Globus pallidus (tissue), 1 donor: ENCODE measurements at places on chromosomes 2 and 18.

DNA sequence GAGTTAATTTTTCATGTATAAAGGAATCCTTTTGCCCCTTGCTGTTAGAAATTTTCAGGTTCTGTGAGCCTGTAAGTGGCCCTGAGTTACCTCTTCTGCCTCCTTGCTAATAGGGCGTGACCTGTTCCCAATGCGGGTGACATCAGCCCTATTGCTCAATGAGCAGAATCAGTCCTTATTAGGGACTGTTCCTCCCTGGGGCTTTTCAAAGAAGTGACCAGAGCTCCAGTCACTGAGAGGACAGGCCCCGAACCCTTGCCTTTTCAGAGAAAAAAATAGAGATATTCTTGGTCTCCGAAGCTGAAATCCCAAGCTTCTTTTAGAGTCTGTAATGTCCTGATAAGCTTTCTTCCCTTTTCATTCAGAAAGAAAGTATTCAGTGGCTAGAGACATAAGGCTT, 8.2 kb upstream of the APOB start:
- no peak for DNase-seq

GRCh38 chr18:45549290-45549689, 66.0 kb upstream of the SLC14A2 start:
- DNase-seq = no peak

DNA sequence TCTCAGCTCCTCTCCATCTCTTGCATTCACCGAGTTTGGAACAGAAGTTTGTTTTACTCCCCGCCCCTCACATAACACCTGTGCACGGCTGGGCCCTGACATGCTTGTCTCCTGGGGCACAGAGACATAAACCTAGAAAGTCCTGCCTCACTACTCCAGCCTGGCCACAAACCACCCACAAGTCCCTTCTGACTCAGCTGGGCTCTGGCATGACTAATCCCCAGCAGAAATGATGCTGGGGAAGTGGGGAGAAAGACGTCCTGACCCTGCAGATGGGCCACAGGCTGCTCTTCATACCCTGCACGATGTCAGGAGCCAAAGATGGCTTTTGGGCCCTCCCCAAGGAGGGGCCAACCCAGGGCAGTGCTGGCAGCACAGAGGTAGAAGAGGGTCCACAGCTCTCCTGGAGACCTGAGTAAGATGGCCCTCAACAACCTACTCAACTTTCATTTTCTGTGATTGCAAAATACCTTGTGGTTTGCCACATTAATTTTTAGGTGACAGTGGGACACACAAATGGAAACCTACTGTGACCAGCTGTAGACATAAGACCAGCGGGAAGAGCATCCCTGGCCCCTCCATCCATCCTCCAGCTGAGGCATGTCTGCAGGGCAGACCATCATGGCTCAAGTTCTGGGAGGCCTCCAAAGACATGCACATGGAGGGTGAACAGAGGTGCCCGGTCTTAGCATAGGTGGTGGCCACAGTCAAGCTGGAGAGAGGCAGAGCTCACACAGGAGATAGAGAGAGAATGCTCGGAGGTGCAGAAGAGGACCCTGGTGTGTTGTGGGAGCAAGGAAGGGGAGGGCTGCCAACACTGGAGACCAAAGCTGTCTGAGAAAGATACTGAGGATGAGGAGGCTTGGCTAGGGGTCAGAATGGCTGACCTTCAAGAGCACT, 40.0 kb downstream of the DNMT3A start:
- DNase-seq = no peak

GRCh38 chr2:8453904-8454302, 228.0 kb upstream of the ID2 start:
- no peak for DNase-seq

DNA sequence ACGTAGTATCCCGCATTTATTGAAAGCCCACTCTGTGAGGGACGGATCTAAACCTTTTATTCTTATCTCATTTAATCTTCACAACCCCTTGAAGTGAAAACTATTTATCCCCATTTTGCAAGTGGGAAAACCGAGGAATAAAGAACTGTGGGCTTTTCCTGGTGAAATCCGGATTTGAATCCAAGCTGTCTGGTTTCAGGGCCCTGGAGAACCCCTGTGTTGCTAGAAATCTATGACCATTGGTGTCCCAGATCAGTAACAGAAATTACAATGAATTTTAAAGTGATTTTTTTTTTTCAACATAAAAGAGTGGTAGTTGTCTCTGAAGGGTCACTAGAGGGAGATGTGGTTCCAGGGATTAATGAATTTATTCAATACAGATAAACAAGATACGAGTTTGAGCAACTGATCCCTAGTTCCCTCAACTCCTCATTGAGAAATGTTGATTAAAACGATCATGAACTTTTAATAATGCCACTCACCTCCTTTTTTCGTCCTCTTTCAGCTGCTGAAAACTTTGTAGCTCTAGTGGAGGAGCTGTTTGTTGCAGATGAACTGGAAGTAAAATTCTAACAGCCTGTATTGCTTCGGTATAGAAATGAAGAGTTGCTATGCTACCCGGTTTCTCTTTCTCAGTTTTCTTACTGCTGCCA, 940 bp downstream of the XRCC5 start:
- no peak for DNase-seq

- DNase-seq = no peak
Observed at GRCh38 chr2:110770959-110771431, 38.6 kb downstream of the ACOXL start.

DNA sequence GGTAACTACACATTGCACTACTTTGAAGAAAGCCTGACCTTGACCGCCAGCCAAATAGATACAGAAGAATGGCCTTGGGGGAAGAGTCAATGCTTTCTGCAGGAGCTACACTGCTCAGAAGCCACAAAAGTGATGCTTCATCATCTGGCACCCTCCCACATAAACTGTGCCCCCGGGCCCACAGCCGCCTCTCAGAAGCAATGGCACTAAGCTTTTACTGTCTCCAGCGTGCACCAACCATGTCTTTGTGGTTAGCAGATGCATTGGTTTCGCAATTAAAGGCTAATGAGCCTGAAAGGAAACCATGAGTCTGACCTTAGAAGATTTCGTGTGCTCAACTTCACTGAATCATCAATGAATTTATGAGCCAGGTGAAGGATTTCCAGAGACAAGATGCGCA, 209.4 kb upstream of the TRIB2 start:
- no peak for DNase-seq

DNA sequence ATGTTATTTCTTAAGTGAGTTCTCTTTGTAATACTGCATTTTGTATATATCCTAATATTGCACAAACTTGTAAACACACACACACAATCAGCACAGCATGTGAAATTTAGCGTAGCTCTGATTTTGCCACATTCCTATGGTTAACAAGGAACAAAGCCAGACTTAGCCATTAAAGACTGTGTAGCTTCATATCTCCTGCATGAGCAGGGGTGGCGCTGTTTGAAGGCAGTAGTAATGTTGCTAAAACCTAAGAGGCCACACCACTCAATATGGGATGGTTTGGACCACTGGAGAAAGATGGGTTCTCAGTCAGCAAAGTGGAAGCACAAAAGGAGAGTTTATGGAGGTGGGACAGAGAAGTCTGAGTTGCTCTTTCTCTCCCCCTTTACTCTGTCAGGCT, 61.1 kb upstream of the RND3 start:
- DNase-seq = no peak

- no peak for DNase-seq
Observed at GRCh38 chr2:37000318-37000717, 34.0 kb upstream of the STRN start.

- DNase-seq = no peak
Observed at GRCh38 chr18:34965108-34965507, 76.1 kb upstream of the MAPRE2 start.

- no peak for DNase-seq
Observed at GRCh38 chr2:98474979-98475632, 30.4 kb downstream of the INPP4A start.
